Activated CD8-positive, alpha-beta T cell treated with anti-CD3 and anti-CD28 coated beads, Interleukin-2, amount 10 ng/mL, durations not matched to agents 7 days and 5 days (primary cell): ENCODE measurements at places on chromosomes 2 and 18.

- DNase-seq: no peak
Measured at GRCh38 chr2:174772472-174772801, 8.2 kb upstream of the CHRNA1 start.

GRCh38 chr18:75358928-75359327 is 68.6 kb downstream of the SMIM21 start:
- no peak for DNase-seq

DNA sequence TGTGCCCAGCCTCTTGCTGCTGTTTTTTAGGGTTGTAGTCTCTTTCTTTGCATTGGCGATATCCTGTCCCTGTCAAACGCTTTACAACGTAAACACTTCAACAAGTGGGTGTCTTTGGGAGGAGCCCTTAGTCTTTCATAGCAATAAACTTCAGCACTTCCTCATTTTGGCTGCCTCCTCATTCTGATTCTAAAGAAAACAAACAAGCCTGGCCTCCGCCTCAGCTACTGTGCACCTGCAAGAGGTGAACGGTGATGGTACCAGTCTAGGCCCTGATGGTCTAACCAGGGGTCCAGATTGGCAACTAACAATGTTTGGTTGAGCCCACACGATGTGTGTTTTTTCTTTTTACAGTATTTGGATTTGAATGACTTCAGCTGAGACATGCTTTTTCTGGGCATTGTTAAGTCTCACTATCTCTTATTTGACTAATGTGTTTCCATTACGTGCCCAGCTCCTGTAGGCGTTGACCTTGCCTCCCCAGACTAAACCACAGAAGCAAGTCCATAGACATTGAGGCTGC is 53.2 kb upstream of the CUL3 start:
- no peak for DNase-seq

DNA sequence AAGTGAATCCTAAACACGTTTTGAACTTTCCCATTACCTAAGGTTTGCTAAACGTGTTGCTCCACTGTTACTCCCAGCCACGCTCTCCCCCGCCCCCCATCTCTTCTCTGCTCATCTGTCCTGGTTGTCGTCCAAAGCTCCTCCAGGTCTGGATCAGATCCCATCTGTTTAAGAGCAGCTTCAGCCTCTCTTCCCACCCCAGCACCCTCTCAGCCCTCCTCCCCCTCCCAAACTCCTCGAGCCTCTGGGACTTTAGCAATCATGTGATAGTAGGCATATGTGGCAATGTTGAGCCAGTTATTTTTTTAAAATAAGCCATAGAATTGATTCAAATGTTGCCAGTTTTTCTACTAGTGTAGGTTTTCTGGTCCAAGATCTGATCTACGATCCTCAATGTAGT is 20.0 kb upstream of the LPIN1 start:
- DNase-seq: no peak

- DNase-seq: no peak
Measured at GRCh38 chr2:9631553-9631819, 689 bp upstream of the YWHAQ start.

DNA sequence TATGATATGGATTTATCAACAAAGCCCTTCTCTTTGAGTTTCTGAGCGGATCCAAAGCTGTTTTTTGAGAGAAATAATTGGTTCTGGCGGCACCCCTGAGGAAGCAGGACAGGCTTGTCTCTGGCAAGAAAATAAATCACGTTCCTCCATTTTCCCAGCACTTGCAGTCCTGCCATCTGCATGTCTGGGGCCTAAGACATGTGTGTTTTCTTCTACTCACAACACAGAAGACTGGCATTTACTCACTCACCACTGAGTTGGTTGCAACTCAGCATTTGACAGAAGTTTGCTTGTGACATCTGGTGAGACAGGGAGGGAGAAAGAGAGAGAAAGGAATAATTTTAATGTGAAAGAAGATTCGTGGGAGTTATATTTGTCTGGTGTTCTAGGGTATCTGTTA is 37.0 kb upstream of the YES1 start:
- DNase-seq: no peak

DNA sequence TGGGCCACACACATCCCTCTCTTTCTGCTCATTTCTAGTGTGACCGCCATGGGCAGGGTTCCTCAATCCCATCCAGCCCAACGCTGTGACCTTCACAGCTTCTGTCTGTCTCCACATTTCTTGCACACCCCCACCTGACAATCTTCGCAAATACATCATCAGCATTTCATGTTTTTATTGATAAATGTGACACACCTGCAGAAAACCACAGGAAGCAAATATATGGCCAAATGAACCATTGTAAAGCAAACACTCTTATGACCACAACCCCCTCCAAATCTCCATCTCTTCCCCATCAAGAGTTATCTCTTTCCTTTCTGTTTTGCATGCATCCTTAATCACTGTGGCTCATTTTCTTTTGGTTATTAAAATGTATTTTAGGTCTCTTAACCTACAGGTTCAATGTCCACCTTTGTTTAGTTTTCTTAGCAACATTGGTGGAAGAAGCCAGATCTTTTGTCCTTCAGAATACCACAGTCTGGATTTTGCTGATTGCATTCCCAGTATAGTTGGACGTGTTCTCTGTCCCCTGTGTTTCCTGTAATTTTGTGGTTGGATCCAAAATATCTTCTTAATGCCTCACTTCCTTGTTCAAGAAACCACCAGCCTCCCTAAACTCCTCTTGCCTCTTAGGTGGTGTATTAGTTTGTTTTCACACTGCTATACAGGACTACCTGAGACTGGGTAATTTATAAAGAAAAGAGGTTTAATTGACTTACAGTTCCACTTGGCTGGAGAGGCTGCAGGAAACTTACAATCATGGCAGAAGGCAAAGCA is 9.8 kb upstream of the NCK2 start:
- no peak for DNase-seq

GRCh38 chr18:58536202-58536516 is 92.7 kb downstream of the ALPK2 start:
- no peak for DNase-seq

- no peak for DNase-seq
Measured at GRCh38 chr18:63686871-63687270, 15.9 kb upstream of the SERPINB11 start.

DNA sequence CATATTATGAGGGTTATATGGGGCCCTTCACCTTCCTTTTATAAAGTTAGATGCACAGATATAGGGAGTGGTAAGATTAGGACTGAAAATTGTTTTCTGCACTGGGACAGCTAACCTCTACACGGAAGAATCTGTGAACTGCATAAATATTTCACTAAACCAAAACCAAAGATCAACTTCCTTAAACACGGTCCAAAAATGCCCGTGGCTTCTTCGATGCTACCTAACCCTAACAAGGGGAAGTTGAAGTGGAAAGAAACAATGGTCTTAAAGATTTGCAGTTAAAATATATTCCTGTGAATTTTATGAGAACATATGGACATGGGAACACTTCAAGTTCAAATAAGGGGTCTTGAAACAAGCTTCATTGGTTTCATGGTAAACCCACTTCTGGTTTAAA is 33.3 kb upstream of the PAX3 start:
- no peak for DNase-seq

- DNase-seq: no peak
Measured at GRCh38 chr18:5197461-5197860, 404 bp upstream of the AKAIN1 start.

DNA sequence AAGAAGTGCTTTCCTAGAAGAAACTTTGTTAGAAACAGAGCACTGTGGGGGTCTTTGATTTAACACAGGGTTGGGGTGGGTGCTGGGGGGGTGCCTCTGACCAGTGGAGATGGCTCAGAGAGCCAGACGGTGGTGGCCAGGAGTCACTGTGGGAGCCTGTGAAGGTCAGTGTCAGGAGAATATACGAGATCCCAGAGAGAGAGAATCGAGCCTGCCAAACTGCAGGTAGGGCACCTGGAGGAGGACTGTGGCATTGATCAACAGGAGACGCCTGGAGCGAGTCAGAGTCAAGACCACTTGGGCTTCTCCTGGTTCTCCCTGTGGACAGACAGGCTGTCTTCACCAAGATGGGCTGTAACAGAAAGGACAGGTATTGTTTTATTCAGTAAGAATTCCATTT is 136.5 kb upstream of the TWIST2 start:
- peak; percentile 5 for DNase-seq

DNA sequence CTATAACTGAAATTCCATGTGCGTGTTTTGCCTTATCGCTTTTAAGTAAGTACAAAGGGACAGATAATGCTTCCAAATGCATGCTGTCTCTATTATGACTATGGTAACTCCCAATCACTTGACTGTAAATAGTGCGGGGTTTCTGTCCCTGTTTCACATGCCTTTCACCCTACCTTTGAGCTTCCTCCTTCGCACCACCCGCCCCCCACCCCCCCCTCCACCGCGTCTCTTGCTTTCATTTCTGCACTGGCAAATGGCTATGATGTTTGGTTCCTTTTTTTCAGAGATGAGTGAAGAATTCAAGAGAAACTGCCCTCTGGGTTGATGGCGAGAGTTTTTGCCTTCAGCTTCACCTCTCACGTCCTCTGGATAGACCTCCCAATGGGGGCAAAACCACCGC is 25.0 kb upstream of the SPP2 start:
- no peak for DNase-seq

DNA sequence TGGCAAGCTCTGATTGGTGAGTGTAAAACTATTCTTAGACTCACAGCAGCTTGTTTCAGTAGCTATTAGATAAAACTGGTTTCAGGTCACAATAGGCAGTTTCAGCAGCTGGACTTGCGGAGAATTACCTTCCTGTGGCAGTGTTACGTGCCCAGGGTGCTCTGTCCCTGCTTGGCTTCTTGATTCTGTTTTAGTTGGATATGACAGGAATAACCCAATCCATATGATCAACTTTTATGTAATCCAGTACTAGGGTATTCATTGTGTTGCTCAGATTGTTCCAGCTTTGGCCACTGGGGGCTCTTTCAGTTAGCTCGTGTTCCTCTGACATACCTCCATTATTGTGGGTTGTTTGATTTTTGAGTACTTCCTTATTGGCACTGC is 43.1 kb downstream of the INPP4A start:
- DNase-seq: peak; percentile 59

DNA sequence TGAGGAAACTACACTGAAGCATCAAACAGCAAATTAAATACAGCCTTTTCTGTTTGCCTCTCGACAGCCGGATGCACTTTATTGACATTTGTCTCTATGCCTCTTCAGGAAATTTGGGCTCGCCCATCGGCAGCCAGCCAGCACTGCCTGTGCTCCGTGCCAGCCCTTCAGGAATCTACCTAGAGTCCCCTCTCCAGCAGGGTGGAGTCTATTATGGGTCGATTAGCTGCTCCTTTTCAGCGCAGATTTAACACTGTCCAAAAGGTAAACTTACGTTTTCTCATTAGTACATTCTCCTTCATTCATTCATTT is 91.5 kb downstream of the MYCN start:
- no peak for DNase-seq

DNA sequence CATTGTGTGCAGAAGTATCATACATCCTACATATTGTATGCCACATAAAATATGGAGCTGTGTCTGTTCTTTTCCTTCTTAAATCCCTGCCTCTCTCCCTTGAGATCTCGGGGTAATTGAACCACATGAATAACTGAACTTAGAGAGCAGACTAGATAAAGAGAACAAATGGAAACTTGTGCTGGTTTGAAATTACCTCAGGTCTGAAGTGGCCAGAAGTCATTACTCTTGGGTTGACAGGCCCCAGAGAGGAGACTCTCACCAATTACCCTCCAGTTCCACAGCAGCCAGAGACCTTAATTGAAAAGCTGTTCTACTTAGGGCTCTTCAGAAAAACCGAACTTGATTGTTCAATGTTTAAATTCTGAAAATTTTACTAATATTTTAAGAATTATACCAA is 5.0 kb upstream of the ADAM17 start:
- no peak for DNase-seq

- DNase-seq: no peak
Measured at GRCh38 chr18:75054611-75055010, 154.3 kb downstream of the PTGR3 start.

GRCh38 chr2:181177376-181177775 is 197.0 kb downstream of the UBE2E3 start:
- DNase-seq: no peak

- DNase-seq: no peak
Measured at GRCh38 chr18:26637324-26637723, 89.0 kb upstream of the KCTD1 start.

DNA sequence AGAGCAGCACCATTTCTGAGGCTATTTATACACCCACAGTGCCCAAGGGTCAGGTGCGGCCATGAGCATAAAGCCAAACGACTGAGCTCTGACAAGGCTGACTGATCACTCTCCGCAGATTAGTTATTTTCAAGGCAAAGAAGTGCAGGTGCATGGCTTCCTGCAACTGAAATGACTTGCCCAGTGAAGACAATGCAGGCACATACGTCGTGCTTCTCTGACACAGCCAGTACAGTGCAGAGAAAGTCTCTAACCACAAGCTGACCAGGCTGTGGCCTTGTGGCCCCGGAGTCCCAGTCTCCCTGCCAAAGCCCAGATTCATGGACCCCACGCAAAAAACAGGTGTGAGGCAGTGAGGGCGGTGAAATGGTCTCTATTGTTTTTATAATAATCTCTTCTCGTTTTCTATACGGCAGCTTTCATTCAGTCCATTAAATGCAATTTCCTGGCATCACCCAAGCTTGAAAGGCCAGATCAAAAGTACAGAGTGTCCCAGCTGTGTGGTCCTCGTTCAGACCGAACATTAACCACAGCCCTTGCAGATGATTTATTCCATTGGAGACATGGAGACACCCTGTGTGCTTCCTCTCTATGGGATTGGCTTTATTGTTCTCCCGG is 447.0 kb upstream of the ID2 start:
- no peak for DNase-seq

- DNase-seq: no peak
Measured at GRCh38 chr2:53131416-53131815, 636.2 kb upstream of the CHAC2 start.

- no peak for DNase-seq
Measured at GRCh38 chr18:5451150-5451549, 92.6 kb downstream of the EPB41L3 start.

DNA sequence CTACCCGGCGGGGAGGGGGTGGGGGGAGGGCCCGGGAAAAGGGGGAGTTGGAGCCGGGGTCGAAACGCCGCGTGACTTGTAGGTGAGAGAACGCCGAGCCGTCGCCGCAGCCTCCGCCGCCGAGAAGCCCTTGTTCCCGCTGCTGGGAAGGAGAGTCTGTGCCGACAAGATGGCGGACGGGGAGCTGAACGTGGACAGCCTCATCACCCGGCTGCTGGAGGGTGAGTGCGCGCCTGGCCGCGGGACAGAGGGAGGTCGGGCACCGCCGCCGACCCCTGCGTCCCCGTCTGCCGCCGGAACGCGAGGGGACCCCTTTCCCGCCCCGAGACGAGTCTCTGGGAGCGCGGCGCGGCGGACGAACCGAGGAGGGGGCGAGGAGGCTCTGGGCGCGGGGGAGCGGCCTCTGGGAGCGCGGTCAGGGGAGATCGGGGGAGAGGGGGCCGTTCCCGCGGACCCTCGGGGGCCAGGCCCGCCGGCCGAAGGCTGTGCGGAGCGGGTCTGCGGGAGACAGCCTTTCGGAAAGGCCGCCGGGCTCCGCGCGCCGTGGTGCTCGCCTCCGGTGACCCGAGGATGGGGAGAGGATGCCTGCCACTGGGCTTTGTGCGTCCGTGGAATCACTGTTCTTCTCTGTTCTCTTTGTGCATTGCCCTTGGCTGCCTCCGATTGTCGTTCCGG is 463 bp downstream of the PPP1CB start:
- peak; percentile 54 for DNase-seq

- no peak for DNase-seq
Measured at GRCh38 chr2:34105006-34105767, 506.1 kb upstream of the FAM98A start.
